ENCODE measurements at places on chromosomes 2 and 18.

GRCh38 chr2:100832885-100833284 lies 12.9 kb downstream of the NPAS2 start:
- DNase-seq, result no peak

DNA sequence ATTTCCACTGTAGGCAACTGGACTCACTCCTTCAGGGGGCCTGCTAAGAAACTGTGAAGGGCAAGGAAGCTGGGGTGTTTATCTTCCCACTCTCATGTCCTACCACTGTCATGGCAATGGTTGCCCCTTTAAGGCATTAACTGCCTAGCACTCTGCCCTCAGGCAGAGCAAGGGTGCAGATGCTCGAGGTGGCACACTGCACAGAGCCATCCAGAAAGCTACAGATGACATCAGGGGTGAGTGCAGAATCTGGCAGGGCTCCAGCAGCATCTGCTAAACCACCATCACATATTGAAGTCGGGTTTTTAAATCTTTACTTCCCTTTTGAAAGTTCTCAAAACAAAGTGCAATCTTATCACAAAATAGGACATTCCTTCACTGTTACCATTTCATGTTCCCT lies 75.4 kb downstream of the RAPGEF4 start:
- DNase-seq, result no peak

DNA sequence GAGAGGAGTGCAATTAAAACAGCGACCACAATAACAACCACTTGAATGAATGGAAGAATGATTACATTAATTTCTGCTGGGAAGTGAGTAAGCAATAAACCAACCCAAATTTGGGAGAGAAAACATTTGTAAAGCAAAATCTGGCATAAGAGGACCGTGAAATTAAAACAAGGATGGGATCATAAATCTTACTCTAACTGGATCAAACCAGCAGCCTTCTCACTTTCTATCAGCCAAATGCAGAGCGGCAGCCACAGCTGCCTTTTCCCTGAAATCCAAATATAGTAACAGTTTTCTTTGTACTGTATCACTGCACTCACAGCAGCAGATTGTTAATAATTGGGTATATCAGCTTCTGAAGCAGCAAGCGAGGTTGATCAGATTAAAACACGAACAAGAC lies 245.2 kb upstream of the REG3G start:
- DNase-seq, result no peak

GRCh38 chr2:161713706-161714105 lies 89.5 kb downstream of the SLC4A10 start:
- no peak for DNase-seq

GRCh38 chr2:151569167-151569566 lies 159.5 kb downstream of the RIF1 start:
- no peak for DNase-seq

DNA sequence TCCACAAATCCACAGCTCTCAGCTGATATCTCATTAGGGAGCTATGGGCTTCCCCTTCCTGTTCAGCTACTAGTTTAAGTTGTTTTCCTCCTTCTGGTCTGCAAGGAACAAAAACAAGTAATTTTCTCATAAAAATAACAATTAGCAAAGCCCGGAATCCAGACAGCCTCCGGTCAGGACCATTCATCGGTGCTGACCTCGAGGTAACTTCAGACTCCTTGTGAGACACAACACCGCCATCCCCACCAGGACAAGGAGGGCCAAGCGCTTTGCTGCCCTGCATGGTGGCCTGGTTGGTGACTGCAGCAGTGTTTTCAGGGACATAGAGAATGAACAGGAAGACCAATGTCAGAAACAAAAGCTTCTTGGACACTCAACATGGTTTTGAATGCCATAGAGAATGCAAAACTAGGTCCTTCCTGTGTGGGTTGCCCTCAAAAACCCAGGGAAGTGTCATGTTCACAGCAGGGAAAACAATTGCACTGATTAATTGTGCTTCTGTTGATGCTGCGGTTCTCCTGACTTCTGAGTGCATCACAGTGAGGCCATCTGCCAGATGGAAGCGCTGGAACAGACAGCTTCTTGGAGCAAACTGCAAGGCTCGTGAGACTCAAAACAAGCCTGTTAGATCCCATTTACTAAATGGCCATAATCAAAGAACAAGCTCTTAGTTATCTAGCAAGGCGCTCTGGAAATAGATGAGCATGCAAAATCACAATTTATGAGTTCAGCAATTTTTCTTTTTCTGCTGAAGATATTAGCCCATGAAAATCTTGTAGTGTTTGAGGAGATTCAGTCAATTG lies 77.1 kb downstream of the HS1BP3 start:
- DNase-seq, result no peak

DNA sequence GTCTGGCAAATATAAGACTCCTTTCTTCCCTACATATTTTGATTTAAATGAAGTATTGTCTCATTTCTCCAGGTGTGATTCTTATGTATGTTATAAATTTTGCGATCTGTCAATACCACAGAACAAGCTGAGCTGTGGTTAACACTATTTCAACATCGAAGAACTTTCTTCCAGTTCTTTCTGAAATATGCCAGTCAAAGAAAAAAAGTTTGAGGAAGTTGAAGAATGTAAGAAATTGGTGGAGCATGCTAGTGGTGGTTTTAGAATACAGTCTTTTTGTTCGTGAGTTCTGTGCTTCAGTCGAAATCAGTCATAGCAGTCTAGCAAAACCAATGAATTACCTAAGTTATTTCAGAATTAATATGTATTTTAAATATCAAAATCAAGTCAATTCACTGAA lies 8.6 kb upstream of the COBLL1 start:
- DNase-seq, result no peak
